ENCODE measurements at places on chromosomes 4 and X.

GRCh38 chr4:89657931-89658700 lies 178.8 kb downstream of the SNCA start:
- DNase-seq = no peak

- no peak for DNase-seq
These were observed 87.4 kb upstream of the SLC7A11 start for GRCh38 chr4:138329506-138330070.

DNA sequence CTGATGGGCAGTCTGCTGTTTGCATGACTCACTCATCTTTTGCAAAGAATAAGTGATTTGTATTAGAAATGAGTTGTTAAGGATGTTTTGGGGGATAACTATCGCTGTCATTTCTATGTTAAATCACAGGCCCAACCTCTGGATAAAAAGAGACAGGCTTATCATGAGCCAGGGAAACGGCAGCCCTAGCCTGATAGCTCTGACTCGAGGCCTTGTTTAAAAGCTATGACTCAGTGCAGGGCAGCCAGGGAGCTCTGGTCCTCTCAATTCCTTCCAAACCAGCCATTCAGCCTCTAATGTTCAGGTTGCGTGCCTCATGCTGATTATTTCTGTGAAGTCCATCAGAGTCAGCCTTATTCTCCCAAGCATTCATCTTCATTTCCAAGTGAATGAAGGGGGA lies 305.9 kb upstream of the HAND2 start:
- no peak for DNase-seq

GRCh38 chr4:47721892-47722575 lies 115.8 kb downstream of the CORIN start:
- DNase-seq = no peak

DNA sequence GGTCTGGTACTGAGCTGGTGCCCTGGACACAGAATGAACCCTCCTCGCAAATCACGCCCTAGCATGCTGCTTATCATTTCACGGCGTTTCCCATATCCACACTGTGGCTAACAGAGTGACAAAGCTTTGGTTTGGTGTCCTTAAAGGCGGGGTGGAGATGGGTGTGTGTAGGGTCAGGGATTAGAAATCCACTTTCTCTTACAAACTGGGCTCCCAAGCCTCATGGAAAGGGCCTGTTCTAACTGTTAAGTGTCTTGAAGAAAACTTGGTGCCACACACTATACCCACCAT lies 735 bp upstream of the CHRDL1 start:
- DNase-seq = no peak

GRCh38 chr4:109359040-109359646 lies 56.7 kb upstream of the COL25A1 start:
- DNase-seq = no peak

GRCh38 chr4:140719022-140719421 lies 37.2 kb downstream of the TBC1D9 start:
- DNase-seq = no peak

GRCh38 chr4:118967393-118967792 lies 78.7 kb downstream of the SYNPO2 start:
- DNase-seq = no peak

DNA sequence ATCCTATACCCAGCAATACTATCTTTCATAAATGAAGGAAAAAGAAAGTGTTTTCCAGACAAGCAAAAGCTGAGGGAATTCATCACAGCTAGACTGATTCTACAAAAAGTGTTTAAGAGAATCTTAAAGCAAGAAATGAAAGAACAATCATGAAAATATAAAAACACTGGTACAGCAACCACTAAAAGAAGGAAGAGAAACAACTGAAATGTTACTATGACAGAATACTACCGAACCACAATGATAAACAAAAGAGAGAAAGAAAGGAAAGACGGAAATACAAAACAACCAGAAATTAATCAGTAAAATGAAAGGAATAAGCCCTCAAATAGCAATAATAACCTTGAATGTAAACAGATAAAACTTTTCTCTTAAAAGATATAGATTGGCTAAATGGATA lies 110.8 kb upstream of the AFF2 start:
- no peak for DNase-seq

DNA sequence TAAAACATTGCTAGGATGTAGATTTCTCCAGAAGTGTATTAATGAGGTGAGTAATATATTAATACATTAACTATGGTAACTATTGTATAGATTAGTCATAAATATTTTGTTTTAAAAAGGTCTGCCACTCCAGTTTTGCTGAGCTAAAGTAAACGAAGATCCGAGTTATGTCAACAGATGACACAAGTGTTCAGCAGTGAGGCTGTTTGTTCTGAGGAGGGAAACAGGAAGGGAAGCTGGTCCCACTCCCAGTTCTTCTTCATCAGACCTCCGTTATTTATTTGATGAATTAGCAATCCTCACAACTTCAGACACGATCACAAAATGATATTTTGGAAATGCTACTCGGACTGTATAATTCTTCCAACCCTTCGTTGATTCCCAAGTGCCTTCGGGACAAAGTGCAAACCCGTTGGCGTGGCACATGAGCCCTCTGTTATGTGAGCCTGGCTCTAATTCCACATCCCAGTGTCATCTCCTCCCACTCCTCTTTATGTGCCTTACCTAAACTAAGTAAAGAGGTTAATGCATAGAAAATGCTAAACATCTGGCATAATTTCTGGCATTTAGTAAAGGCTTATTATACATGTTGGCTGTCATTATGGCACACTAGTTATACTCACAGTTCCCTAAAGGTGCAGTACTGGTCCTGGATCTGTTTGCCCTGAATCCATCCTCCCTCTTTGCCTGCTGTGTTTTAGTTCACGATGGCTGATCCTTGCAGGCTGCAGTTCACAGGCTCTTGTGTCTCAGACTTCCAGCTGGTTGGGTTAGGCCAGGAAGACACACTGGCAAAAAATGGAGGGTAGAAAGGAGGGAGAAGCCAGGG lies 190.6 kb upstream of the LNX1 start:
- no peak for DNase-seq

GRCh38 chrX:10931976-10932375 lies 179.2 kb upstream of the HCCS start:
- DNase-seq = no peak

GRCh38 chr4:127822430-127822829 lies 40.3 kb downstream of the HSPA4L start:
- DNase-seq = no peak

DNA sequence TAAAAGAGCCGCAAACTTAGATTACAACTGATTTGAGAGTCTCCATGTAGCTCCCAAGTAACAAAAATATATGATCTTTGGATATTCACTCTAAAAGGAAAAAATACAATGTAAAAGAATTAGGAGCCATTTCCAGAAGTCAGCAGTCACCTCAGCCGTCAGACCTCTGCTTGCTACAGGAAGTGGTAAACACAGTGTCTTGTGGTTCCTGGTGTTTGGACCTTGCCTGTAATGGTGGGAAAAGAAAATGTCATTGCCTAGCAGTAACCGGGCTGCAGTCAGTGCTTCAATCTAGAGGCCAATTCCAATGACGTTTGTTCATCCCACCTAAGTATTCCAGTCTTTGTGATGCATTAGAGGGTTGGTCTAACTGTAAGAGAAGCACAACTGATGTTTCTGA lies 28.9 kb upstream of the SMIM31 start:
- DNase-seq = no peak

GRCh38 chr4:54482529-54483200 lies 175.1 kb upstream of the KIT start:
- DNase-seq = peak; percentile 1

GRCh38 chrX:76183289-76184049 lies 10.6 kb downstream of the PBDC1 start:
- no peak for DNase-seq

- no peak for DNase-seq
These were observed 276.4 kb downstream of the SPRY1 start for GRCh38 chr4:123672987-123673386.

DNA sequence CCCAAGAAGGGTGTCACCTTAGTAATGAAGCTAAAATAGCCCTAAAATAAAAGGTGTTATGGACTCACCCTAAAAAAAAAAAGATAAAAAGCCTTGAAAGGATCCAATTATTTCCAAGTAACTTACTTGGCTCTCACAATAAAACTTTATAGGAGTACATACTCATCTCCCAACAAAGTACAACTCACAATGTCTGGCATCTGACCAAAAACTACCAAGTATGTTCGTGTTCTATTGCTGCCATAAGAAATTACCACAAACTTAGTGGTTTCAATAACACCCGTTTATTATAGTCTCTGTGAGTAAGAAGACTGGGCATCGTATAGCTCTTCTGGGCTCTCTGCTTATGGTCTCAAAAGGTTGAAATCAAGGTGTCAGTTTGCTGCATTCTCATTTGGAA lies 51.0 kb downstream of the BEX1 start:
- no peak for DNase-seq

DNA sequence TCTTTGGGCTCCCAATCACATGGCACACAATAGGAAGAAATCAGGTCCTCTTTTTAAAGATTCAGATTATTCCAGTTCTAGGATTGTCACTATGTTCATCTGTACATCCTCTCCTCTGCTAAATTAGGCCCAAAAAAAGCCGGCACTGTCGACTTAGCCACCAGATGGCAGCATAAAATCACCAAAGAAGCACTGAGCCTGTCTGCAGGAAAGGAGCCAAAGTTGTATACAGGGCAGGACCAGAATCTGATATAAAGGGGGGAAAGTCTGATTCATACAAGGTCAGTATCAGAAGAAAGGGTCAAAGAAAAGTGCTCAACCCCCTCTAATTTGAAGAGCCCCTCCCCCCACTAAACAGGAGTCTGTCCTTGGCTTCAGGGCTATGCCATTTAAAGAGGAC lies 292.5 kb downstream of the CHIC1 start:
- DNase-seq = peak; percentile 12

- DNase-seq = no peak
These were observed 38.5 kb downstream of the NEK1 start for GRCh38 chr4:169573889-169574288.

GRCh38 chr4:105714932-105715331 lies 6.3 kb downstream of the GSTCD start:
- no peak for DNase-seq

DNA sequence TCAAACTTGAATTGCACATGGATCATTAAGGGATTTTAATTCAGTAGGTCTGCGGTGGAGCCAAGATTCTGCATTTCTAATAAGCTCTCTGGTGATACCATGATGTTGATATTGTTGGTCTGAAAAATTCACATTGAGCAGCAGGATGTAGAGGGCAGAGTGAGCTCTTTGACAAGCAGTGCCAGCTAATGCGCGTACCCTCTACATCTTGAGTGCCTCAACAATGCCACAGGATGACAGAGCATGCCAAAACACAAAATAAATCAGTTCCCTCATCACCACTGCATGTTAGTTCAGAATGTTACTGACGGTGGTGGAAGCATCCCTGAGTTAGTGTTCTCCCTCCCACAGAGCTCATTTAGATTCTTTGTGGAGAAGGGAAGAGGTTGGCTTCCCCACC lies 23.5 kb downstream of the IL1RAPL1 start:
- DNase-seq = no peak

- DNase-seq = no peak
These were observed 136.3 kb upstream of the TECRL start for GRCh38 chr4:64545593-64545992.

DNA sequence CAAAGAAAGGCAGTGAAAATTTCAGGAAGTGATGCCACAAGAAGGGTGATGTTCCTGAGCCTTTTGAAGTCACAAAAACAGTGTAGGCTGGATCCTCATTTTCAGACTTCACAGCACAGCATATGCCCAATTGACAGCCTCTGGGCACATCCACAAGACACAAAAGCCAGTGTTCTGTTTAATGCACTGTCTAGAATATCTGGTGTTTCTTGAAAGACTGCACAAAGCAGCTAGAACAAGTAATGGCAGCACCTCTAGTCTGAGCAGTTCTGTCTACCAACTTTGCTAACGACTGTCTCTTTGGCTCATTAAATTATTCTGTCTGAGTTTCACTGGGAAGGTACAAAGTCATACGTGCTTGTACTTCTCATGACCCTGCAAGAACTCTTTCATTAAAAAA lies 417.1 kb upstream of the GALNT7 start:
- DNase-seq = no peak

DNA sequence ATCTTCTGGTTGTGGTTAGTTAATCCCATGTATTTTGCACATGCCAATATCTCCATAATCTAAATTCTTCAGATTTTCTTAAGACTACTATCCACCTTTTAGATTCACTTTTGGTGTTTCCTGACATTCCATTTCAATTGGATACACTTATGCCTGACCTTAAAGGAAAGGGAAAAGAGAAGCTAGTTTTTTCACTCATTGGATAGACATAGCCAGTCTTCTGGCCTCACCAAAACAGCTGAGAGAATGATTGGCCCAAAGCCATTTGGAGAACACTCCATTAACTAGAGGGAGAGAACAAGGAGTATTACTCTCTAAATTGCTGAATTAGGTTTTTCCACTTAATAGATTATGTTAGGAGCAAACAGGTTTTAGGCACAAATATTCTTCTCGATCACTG lies 4.0 kb downstream of the PRPS1 start:
- no peak for DNase-seq

GRCh38 chr4:150387981-150388380 lies 194.0 kb upstream of the MAB21L2 start:
- DNase-seq = no peak

DNA sequence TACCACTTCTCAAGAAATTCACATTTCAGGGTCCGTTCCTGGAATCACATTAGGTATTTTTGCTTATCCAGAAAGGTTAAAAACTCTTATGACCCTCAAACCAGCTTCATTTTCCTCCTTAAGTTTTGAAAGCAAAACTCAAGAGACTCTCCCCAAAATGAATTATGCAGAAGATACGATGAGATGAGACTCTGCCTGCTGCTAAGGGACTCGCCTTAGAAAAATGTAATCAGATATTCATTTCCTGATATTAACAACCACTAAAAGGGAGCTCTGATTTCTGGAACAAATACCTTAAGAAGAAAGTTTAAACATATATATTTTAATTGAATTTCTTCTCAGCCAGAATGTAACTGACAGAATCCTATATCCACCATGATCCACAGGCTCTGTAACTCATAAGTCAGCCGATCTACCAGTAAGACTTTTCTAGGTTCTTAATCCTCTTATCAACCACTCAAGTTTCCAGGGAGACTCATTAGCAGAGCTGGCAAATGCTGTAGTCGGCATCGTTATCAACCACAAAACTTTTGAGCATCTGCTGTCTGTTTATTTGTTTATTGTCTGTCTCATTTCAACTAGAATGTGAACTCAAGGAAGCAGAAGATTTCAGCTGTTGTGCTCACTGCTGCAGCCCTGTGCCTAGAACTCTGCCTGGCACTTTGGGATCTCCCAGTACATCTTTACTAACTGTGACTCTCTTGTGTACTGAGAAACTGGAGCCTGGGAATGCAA lies 112.5 kb downstream of the LDB2 start:
- no peak for DNase-seq

- no peak for DNase-seq
These were observed 22.0 kb downstream of the NDNF start for GRCh38 chr4:121050300-121050699.

DNA sequence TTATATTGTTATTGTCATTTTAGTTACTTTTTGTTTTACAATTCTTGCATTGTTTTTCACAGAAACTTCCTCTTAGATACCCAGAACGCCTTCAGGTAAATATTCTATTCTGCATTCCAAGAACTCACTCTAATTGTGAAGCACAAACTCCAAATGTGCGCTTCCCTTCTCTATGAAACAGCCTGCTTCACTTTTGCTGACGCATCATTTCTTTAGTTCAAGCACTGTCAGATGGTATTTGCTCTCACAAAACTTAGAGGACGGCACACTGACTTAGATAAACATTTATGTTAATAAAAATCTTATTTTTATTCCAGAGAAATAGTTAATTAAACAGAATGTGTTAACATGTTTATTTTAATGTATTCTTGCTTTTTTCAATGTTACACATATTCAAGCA lies 3.3 kb downstream of the CSN1S1 start:
- DNase-seq = no peak

- no peak for DNase-seq
These were observed 42.7 kb upstream of the CLNK start for GRCh38 chr4:10727140-10727880.

- no peak for DNase-seq
These were observed 499.1 kb upstream of the SLIT2 start for GRCh38 chr4:19752599-19752998.
